Activated T-helper 17 cell treated with anti-CD3 and anti-CD28 coated beads, Interleukin-2, amount 50 U/mL, for 72 hours (primary cell): ENCODE measurements at places on chromosomes 5 and 9.

- ATAC-seq, result peak; percentile 30
Measured at GRCh38 chr5:139574641-139575312, 13.6 kb downstream of the UBE2D2 start.

- no peak for ATAC-seq
Measured at GRCh38 chr9:98532147-98532546, 176.6 kb downstream of the GABBR2 start.

GRCh38 chr9:137369911-137370764 is 52.8 kb downstream of the EXD3 start:
- ATAC-seq, result no peak

DNA sequence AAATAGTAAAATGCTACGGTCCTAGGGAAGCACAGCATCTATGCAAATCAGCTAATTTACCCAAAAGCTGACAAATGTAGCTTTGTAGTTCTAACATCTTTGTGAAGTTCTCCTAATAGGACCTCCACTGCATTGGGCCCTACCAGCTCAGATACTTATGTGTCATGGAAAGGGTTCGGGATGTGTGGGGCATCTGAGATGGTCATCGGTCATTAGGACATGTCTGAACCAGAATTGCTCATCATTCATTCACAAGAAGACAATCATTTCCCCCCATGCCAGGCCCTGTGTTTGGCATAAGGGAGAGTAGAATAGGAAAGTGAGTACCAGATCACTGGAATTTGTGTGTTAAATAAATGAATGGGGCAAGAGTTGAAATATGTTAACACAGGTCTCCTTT is 35.7 kb downstream of the PWWP2A start:
- ATAC-seq, result no peak

- ATAC-seq, result no peak
Measured at GRCh38 chr5:135239453-135240282, 159.4 kb downstream of the MACROH2A1 start.

GRCh38 chr9:90900130-90900529 is 98.5 kb downstream of the SYK start:
- no peak for ATAC-seq

GRCh38 chr9:137757139-137757538 is 120.4 kb upstream of the CACNA1B start:
- no peak for ATAC-seq
